ENCODE measurements at places on chromosomes 4 and X. TPM values are rescaled to one million over a fixed set of nuclear protein-coding genes. Genes with fewer than 3 reads are reported as not detected.

SUPT20HL1 gene
- not detected for total RNA-seq

DNA sequence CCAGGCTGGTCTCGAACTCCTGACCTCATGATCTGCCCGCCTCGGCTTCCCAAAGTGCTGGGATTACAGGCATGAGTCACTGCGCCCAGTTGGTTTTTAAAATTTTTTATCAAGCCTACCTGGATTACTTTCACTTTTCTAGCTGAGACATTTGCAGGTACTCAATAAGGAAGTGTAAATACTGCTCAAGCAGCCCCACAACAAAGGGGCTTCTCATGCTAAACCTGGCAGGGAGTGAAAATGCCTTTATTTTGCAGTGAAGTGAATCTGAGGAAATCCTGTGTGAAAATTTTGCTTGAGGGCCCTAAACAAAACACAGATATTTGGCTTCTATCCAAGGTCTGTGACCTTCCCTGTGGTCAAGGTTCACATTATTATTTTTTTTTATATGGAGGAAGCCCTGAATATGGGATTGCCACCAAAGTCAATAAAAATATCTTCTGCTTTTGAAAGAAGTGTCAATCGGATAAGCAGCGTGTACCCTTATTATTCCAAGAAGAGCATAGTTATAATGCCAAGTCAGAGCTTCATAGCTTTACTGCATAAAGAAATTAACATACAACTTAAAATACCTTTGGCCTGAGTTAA lies 481.0 kb downstream of the SH2D1A start:
- no peak for DNase-seq

GRCh38 chr4:38411981-38412536 lies 251.9 kb upstream of the KLF3 start:
- no peak for DNase-seq

ASMTL gene
- total RNA-seq = 9.0 TPM

FAM9A gene
- not detected for total RNA-seq
